ENCODE measurements at places on chromosomes 2 and 18.
A peak's percentile ranks its signal among the peaks of the same experiment; 100 is the strongest.

DNA sequence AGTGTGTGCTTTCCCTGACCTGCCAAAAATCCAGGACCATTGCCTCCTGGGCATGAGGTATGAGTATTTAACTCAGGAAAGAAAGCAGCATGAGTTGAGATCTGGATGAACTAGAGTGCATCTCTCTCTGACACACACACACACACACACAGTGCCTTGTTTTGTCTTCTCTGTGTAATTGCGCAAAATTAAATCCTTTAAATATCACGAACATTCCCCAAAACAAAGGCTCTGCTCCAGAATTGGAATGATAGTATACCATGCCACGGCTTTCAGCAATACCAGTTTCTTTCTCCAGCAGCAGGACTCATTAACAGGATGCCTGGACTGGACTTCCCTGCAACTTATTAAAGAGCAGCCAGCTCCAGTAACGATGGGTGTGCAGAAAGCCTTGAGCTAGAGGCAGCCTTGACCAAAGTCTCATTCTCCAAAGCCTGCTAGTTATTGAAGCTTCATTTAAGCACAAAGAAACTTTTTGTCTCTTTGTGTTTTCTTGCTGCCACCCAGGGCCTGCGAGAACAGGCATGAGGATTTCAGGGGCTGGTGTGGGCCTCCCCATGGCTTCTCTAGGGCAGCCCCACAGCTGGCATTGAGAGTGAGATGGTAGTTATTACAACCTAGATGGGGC lies 101.7 kb downstream of the NRP2 start:
- DNase-seq, result no peak

DNA sequence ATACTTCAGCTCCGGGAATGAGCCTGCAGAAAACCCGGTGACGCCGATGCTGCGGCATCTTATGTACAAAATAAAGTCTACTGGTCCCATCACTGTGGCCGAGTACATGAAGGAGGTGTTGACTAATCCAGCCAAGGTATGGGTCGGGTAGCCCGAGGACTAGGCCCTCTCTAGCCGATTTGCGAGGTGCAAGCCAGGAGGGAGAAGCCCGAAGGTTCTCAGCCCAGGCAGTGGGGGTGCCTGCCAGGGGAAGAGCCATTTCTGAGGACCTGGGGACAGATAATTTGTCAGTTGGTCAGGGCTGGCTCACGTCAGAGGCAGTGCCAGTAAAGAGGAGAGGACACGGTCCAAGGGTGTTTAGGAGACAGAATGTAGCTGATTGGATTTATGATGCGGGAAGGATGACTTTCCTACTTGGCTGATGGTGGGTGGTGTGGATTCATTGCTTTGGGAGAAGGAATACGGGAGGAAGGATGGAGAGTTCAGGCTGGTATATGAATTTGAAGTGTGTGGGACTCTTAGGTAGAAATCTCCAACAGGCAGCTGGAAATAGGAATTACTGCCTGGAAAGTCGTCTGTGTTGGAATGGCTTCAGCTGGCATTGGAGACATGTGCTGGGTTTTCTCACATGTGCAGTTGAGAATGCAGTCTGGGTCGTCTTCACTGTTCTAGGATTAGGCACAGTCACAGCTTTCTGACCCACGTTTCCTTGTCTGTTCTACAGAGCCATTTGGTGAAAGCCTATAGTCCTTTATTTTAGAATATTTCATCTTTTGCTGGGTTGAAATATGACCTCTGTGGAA lies 874 bp downstream of the NDUFAF7 start:
- no peak for DNase-seq

DNA sequence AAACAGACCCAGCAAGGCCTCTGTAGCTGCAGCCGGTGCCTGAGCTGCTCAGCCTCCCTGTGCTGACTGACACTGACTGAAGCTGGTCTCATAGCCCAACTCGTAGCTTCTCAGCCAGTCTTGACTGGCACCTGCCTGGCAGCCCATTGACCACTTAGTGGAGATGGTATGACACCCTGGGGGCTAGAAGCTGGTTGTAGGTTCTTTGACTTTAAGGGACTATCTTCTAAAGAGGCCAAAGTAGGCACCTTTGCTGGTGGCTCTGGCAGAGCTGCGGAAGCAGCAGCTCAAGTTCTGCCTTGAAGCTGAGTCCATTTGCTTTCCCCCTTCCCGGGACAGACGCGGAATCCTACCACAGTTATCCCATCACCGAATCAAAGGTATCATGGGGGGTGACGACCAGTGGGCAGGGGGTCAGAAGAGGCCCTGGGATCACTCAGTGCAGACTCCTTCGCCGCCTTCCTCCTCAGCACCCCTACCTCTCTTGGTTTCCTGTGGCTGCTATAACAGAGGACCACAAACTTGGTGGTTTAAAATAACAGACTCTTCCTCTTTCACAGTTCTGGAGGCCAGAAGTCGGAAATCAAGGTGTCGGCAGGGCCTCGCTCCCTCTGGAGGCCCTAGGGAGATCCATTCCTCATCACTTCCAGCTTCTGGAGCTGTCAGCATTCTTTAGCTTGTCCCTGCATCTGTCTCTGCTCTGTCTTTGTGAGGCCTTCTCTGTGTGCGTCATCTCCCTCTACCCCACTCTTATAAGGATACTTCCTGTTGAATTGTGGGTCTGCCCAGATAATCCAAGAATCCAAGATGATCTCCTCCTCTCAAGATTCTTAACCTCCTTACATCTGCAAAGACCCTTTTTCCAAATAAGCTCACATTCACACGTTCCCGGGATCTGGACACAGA lies 13.7 kb upstream of the FOSL2 start:
- peak; percentile 62 for DNase-seq

DNA sequence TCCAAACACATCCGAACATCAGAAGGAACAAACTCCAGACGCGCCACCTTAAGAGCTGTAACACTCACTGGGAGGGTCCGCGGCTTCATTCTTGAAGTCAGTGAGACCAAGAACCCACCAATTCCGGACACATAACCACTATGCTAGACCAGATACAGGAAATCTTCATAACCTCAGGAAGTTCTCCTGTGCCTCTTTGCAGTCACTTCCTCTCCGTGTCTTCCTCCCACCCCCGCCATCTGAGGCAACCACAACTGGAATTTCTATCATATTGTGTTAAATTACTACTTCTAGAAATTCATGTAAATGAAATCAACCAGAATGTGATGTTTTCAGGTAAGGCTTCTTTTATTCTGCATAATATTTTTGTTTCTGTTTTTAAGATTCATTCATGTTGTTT lies 631.0 kb upstream of the NXPH2 start:
- DNase-seq, result no peak

- DNase-seq, result no peak
Measured at GRCh38 chr2:180062178-180062577, 55.1 kb upstream of the CWC22 start.

DNA sequence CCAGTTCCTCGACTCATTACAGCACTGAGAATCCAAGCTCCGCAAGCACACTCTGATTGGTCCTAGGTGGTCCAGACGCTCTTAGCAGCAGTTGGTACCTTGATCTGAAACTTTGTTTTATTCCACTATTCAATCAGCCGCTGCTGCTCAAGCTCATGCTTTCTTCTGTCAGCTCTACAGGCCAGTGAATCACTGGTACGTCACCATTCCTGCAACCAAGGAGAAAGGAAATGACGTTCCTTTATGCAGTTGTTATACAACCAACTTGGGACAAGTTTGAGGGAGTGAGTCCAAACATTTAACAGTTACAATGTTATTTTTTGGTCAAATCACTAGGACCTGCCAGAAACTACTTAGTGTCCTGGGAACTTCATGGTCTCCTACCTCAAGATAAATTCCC lies 398.8 kb upstream of the TMEFF2 start:
- DNase-seq, result no peak

GRCh38 chr2:202764991-202765390 lies 106.6 kb downstream of the ICA1L start:
- DNase-seq, result no peak

- no peak for DNase-seq
Measured at GRCh38 chr18:50306944-50307343, 19.5 kb upstream of the CXXC1 start.

DNA sequence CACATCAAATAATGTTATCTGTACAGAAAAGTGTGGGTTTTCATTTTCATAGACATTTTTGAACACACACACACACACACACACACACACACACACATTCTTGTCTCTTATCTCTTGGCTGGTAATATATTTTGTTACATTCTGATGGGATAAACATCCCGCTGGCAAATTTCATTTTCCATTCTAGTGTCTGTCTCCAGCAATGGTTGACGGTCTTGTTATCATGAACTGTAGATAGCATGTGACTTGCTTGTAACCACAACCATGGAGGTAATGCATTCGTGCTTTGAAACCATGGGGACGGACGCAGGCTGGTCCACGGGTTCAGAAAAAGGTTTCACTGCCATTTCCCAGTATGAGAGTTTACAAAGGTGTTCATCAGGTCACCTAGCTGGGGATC lies 156.4 kb downstream of the PPP1R1C start:
- no peak for DNase-seq

GRCh38 chr18:37254973-37255372 lies 310.6 kb downstream of the CELF4 start:
- no peak for DNase-seq

DNA sequence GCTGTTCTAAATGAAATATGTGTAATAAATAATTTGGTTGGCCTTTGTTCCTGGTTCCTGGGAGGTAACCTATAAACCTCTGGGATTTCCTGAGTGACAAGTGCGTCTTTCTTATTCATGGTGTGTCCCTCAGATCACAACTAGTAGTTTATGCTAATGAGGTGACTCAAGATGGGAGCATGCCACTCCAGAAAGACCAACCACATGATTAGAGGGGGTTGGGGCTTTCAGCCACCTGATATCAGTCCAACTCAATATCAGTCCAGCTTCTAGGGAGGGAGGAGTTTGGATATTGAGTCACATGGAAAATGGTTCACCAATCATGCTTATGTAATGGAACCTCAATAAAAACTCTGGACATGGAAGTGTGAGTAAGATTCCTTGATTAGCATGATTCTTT lies 96.6 kb downstream of the QPCT start:
- no peak for DNase-seq

DNA sequence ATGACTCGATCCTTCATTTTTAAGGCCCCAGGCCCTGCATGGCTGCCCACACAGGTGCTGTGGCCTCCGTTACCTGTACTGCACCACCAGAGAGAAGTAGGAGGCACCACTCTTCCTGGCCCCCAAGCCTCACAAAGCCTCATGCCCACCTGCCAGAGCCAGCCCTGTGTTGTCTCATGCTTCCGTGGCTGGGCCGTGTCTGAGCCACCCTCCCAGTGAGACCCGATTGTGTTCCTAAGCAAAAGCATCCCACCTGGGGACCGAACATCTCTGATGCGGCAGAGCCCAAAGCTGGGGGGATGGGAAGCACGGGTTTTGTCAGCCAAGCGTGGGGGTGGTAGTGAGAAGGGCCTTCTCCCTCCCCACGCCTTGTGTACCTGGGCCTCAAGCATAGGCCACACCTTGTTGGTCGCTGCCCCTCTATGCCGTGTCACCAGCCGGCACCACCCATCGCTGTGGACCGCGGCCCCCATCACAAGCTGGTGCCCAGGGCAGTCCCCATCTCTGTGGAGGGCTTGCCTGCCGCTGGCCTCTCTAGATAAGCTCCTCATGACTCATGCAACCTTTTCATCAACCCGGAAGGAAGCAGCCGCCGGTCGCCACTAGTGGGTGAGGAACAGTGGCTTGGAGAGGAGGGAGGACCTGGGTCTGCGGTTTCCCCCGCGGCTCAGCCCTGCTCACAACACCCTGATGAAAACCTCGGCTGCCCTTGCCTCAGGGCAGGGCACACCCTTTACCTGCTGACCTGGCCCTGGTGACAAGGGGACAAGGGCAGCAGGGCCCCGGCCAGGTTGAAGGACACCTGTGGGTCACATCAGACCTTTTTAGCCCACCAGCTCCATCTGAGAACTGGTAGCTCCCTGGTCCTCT lies 2.7 kb upstream of the RNPEPL1 start:
- DNase-seq, result peak; percentile 98

DNA sequence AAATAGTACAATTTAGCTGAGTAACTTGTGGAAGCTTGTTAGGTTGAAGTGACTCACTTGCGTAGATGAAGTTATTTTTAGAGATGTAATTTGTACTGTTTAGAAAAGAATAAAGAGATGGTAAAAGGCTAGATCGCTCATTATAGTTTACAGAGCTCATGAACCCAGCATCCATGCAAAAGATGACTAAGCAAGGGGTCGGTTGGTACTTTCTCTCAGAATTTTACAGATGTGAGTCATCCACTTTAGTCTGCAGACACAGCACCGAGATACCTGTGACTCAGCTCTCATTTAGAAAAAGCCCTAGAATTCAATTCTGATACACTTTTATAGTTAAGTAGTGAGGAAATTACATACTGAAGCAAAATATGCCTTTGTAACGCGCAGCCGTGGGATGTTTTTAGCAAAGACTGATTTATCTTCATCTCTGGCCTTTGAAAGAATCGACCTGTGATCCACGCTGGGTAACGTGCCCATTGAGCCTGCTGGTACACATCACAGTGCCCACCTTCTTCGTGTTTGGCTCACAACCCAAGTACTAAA lies 116.5 kb upstream of the FOSL2 start:
- DNase-seq, result no peak

- no peak for DNase-seq
Measured at GRCh38 chr2:232315923-232316299, 62.6 kb upstream of the ALPP start.

DNA sequence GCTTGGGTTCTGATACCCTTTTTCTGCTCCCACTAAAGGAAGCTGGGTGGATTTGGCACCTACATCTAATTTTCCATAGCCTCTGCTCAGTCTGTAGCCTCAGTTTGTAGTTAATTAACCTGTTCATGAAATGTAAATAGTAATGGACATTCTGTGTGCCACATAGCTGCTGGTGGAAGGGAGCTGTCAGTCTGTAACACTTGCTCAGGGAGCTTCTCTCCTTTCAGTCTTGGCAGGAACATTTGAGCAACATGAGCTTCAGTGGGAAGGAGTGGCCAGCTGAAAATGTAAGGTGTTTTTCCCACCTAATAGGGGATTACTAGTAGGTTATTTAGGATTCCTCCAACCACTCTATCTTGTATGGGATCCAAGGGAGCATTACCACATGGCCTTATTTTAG lies 203.4 kb downstream of the ASXL3 start:
- DNase-seq, result no peak

DNA sequence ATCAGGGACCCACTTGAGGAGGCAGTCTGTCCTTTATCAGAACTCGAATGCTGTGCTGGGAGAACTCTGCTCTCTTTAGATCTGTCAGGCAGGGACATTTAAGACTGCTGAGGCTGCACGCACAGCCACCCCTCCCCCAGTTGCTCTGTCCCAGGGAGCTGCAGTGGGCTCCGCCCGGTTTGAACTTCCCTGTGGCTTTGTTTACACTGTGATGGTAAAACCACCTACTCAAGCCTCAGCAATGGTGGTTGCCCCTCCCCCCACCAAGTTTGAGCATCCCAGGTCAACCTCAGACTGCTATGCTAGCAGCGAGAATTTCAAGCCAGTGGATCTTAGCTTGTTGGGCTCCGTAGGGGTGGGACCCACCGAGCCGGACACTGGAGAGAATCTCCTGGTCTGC lies 11.8 kb upstream of the LHCGR start:
- no peak for DNase-seq

- DNase-seq, result no peak
Measured at GRCh38 chr18:8977166-8977565, 125.3 kb upstream of the NDUFV2 start.
